Small intestine (tissue), 16 donors: ENCODE measurements at places on chromosomes 5 and 9. TPM values are rescaled to one million over a fixed set of nuclear protein-coding genes. Genes with fewer than 3 reads are reported as not detected.

- H3K4me1 ChIP-seq = no peaks in the 10 kb centered on the region
- H3K27me3 ChIP-seq = no peaks in the 10 kb centered on the region
- H3K27ac ChIP-seq = no peak overlapping the region
- DNase-seq = no peak
- no peaks in the 10 kb centered on the region for H3K36me3 ChIP-seq
Observed at GRCh38 chr5:60340965-60341471, 358.9 kb downstream of the DEPDC1B start.

- no peaks in the 10 kb centered on the region for H3K36me3 ChIP-seq
- DNase-seq = no peak
- H3K4me1 ChIP-seq = peaks cover 9% of the 10 kb centered on the region
- no peak overlapping the region for H3K27ac ChIP-seq
- H3K4me3 ChIP-seq = no peak overlapping the region
Observed at GRCh38 chr9:126293522-126293889, 33.1 kb upstream of the MVB12B start.

DNA sequence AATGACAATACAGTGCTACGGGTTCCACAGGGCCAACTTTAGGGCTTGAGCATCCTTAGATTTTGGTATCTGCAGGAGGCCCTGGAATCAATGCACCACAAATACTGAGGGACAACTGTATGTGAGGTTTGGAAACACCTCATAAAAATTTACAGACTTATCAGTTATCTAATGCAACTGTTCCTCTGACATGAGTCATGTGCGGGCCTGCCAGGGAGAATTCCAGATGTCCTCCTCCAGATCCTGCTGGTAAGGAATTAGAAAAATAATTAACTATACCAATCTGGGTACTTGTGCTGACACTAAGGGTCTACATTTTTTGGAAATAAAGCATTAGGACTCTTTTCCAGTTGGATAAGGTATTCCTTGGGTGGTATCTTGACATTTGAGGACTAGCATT, 333.3 kb downstream of the ARRDC3 start:
- no peak overlapping the region for H3K27ac ChIP-seq
- no peaks in the 10 kb centered on the region for H3K36me3 ChIP-seq
- no peaks in the 10 kb centered on the region for H3K4me1 ChIP-seq
- no peak for DNase-seq
- no peak overlapping the region for H3K4me3 ChIP-seq

DNA sequence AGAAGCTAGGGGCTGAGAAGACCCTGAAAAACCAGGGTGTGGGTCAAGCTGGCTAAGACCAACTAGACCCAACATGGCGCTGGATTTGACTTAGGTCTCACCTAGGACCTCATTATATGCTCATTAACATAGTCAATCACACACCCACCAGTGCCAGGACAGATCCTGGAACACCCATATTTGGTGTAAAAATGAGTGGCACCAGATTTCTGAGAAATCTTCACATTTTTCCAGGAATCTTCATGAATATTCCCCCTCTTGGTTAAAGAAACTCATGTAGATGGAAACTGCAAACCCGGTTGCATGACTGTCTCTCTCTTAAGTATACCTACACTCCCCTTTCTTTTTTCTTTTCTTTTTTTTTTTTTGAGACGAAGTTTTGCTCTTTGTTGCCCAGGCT, 17.9 kb upstream of the RAB14 start:
- H3K4me1 ChIP-seq = no peaks in the 10 kb centered on the region
- no peak overlapping the region for H3K4me3 ChIP-seq
- H3K36me3 ChIP-seq = no peaks in the 10 kb centered on the region

CEL gene
- polyA plus RNA-seq = 3.2 TPM

PAEP gene
- polyA plus RNA-seq = not detected

SPATA31D3 gene
- not detected for polyA plus RNA-seq
